SHP77 treated with DMSO at 0.1 percent for 48 hours (cell line): ENCODE measurements at places on chromosomes 13 and 19.

GRCh38 chr19:44003461-44004009, 778 bp downstream of the ZNF230 start:
- DNase-seq = no peak

DNA sequence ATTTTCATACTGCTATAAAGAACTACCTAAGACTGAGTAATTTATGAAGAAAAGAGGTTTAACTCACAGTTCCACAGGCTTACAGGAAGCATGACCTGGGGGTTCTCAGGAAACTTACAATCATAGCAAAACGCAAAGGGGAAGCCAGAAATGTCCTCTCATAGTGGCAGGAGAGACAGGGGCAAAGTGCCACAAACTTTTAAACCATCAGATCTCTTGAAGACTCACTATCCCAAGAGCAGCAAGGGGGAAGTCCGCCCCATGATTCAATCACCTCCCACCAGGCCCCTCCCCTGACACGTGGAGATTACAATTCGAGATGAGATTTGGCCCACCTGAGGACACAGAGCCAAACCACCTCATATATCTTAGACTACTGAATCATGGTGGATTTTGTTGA, 198.7 kb downstream of the KCTD12 start:
- no peak for DNase-seq

DNA sequence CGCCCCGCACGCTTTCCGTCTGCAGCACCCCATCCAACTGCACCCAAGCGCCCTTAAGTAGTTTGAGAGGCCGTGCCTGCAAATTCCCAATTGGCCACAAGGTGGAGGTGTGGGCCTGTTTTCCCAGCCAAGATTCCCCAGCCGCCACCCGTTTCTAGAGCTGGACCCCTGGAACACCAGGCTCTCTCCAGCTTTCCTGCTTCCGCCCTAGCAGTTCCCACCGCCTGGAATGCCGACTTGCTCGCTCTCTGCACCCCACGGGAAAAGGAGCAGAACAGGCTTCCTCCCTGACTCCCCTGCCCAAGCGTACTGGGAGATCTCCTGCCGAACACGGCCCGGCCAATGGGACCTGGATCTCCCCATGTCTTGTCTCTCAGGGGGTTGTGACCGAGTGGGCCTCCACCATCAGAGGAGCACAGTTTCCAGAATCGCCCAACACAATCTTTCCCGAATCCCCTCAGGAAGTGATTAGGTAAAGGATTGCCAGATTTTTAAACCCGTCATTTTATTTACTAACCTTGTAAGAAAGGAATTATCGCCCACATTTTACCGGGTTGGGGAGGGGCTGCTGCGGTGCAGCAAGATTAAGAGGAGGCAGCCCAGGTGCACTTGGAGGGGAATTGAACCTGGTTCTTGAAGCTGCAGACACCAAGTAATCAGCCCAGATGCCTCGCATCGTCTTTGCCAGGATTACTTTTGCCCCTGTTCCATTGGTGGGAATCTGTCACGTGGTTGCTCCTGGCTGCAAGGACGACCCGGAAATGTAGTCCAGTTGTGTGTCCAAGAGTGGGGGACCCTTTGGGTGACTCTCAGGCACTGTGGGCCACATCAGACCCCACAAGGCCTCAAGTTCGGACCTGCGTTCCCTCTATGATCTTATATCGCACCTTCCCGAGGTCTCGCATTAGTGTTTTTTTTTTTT, 3.5 kb upstream of the NAPSA start:
- DNase-seq = peak; percentile 58

DNA sequence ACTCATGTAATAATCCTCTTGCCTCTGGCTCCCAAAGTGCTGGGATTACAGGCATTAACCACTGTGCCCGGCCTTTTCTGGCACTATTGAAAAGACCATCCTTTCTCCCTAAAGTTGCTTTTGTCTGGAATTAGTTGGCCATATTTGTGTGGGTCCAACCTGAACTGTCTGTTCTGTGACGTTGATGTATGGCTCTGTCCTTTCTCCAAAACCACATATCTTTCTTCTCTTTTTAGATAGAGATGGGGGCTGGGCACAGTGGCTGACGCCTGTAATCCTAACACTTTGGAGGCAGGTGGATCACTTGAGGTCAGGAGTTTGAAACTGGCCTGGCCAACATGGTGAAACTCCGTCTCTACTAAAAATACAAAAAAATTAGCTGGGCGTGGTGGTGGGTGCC, 17.9 kb downstream of the DNM2 start:
- DNase-seq = no peak

- DNase-seq = no peak
Observed at GRCh38 chr13:30353060-30353459, 45.7 kb upstream of the KATNAL1 start.
